ENCODE measurements at places on chromosomes 5 and 9.

GRCh38 chr5:124744170-124744971 lies 2.1 kb downstream of the ZNF608 start:
- DNase-seq: peak; percentile 74

DNA sequence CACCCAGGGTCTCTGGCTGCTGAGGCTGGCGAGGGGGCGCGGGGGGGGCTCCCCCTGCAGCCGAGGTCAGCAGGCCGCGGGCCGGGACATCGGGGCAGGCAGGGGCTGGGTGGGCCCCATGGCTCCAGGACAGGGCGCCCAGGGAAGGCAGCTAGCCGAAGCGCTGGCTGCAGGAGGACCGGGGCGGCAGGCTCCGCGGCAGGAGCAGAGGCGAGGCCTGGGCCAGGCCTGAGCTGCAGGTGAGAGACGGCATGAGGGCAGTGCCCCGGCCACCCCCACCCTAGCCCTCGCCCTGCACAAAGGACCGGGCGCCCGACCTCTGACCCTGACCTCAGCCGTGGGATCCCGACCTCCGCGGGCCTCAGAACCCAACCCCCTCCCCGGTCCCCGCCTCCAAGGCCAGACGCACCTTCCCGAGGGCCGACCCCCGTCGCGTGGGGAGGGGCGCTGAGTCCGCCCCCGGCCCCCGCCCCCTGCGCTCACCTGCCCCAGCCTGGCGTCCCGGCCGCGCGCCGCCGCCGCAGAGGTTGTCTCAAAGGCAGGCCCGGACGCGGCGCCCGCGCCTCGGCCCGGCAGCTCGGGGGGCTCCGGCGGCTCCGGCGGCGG lies 431 bp downstream of the RNF208 start:
- no peak for DNase-seq

- DNase-seq: no peak
Measured at GRCh38 chr5:180563994-180564393, 27.3 kb downstream of the SCGB3A1 start.

GRCh38 chr5:118565335-118565971 lies 422.9 kb downstream of the DTWD2 start:
- no peak for DNase-seq

- no peak for DNase-seq
Measured at GRCh38 chr9:19162956-19163355, 35.7 kb upstream of the PLIN2 start.

DNA sequence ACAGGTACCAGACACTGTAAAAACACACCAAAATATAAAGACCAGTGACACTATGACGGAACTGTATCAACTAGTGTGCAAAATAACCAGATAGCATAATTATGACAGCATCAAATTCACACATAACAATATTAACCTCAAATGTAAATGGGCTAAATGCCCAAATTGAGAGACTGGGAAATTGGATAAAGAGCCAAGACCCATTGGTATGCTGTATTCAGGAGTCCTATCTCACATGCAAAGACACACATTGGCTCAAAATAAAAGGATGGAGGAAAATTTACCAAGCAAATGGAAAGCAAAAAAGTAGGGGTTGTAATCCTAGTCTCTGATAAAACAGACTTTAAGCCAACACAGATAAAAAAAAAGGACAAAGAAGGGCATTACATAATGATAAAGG lies 416.3 kb upstream of the ZNF608 start:
- DNase-seq: no peak

DNA sequence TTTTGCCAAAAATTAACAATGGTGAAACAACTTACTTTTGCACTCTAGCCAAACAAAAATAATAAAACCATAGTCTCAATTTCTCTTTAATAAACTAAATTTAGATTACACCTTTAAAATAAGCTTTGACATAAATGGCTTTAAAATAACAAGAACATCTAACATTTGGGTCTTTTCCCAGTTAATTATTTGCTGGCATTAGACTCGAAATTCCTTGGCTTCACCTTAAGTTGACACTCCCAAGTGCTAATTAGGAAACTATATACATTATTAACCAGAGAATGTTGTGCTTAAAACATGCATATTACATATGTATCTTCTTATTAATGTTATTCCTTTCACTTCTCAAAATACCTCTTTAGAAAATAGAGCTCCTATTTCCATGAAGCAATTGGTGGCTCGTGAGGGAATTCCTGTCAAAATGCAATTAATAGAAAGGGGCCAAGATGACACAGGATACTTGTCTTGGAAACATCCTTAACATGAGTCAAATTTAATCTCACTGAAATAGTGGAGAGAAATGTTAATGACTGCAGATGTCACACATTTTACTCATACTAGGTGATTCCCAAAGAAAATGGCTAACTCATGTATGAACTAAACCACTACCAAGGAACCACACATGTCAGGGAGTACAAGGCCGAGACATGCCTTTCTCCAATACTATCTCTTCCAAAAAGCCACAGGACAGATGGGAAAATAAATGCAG lies 932.9 kb upstream of the DMAC1 start:
- DNase-seq: no peak

DNA sequence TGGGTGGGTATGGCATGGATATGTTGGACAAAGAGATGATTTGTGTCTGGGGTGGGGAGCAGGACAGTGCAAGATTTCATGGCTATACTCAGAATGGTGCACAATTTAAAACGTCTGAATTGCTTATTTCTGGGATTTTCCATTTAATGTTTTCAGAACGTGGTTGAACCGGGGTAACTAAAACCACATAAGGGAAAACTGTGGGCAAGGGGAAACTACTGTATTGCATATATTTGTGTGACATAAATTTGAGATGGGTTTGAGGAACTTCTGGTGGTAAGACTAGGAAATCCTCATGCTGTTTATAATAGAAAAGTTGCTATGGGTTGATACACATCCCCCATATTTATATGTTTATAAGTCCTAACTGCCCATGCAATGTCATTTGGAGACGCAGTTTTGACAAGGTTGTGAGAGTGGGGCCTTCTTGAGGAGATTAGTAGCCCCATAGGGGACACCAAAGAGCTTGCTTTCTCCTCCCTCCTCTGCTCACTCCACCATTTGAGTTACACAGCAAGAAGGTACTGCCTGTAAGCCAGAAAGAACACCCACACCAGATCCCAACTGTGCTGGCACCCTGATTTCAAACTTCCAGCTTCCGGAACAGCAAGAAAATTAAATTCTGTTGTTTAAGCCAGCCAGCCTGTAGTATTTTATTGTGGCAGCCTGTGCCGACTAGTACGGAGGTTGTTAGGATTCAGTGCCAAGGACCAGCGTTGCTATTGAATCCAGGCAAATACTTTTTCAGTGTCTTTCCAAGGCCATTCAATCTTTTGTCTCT lies 2118.9 kb downstream of the MAT2B start:
- no peak for DNase-seq

- DNase-seq: no peak
Measured at GRCh38 chr5:74762599-74762998, 4.3 kb downstream of the GFM2 start.
